Nephron progenitor cell (in vitro differentiated cells): ENCODE measurements at places on chromosomes 3 and 15.

- H3K27me3 ChIP-seq = peaks cover 20% of the 10 kb centered on the region
- DNase-seq = peak; percentile 42
- H3K4me3 ChIP-seq = peak overlapping the region; percentile 86
- no peak overlapping the region for H3K27ac ChIP-seq
- no peaks in the 10 kb centered on the region for H3K36me3 ChIP-seq
These were observed 1.0 kb upstream of the RBPMS2 start for GRCh38 chr15:64776402-64776786.

DNA sequence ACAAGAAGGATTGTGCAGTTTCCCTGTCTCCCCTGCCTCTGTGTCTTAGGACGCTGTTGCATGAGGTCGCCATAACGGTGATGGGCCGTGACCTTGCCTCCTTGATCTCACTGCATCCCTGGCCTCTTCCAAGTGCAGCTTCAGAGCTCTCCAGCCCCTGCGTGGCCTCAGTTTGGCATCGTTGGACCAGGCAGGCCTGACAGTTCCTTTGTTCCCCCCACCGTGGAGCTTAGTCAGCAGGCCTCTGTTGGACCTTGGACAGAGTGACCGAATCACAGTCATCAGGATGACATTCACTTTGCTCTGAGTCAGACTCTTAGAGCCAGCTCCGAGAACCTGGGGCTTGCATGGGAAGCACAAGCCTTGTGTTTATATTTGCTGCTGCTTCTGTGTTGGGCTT is 139.4 kb downstream of the OPA1 start:
- peaks cover 57% of the 10 kb centered on the region for H3K4me1 ChIP-seq
- DNase-seq = no peak
- H3K27me3 ChIP-seq = peaks cover 44% of the 10 kb centered on the region

DNA sequence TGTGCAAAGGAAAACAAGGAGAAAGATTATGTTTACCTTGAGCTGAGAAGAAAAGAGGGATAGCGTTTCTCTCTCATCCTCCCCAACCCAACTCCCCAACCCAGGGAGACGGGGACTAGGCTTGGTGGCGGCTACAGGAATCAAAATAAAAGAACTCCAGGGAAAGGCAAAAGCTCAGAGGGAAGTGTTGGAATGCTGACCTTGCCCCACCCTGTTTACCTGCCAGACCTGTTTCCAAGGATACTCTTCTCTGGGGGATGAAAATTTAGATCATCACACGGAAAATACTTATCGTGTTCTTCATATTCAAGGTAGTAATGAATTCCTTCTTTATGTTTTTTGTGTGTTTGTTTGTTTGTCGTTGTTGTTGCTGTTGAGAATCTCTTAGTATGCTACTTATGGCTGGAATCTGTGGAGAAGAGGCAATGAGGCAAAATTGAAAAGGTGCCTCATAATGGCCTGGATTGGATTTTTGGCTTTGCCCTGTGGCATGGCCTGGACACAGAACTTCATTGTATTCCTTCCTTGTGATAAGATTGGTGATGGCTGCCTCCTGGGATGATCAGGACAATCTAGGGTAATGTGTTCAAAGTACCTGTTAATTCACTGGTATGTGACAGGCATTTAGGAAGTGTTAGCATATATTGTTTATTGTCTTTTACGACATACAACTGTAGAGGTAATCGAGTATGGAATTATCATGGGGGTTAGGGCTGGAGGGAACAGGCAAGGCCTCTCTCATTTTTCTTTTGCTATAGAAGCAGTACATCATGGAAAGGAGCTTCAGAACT is 11.1 kb upstream of the TPRG1 start:
- no peak overlapping the region for H3K4me3 ChIP-seq
- no peak for DNase-seq
- no peak overlapping the region for H3K27ac ChIP-seq
- H3K27me3 ChIP-seq = peaks cover 21% of the 10 kb centered on the region

- DNase-seq = no peak
- no peak overlapping the region for H3K4me3 ChIP-seq
- peaks cover 6% of the 10 kb centered on the region for H3K4me1 ChIP-seq
- peaks cover 18% of the 10 kb centered on the region for H3K36me3 ChIP-seq
- no peaks in the 10 kb centered on the region for H3K27me3 ChIP-seq
These were observed 337.3 kb downstream of the LPP start for GRCh38 chr3:188491276-188491687.

- no peaks in the 10 kb centered on the region for H3K36me3 ChIP-seq
- peaks cover 14% of the 10 kb centered on the region for H3K4me1 ChIP-seq
- no peak overlapping the region for H3K4me3 ChIP-seq
- no peak overlapping the region for H3K27ac ChIP-seq
- H3K27me3 ChIP-seq = peaks cover 74% of the 10 kb centered on the region
These were observed 5.9 kb downstream of the MESP2 start for GRCh38 chr15:89781891-89782618.

GRCh38 chr3:29514912-29515311 is 234.0 kb downstream of the RBMS3 start:
- H3K36me3 ChIP-seq = no peaks in the 10 kb centered on the region
- DNase-seq = no peak
- H3K4me1 ChIP-seq = peaks cover 6% of the 10 kb centered on the region
- no peaks in the 10 kb centered on the region for H3K27me3 ChIP-seq

DNA sequence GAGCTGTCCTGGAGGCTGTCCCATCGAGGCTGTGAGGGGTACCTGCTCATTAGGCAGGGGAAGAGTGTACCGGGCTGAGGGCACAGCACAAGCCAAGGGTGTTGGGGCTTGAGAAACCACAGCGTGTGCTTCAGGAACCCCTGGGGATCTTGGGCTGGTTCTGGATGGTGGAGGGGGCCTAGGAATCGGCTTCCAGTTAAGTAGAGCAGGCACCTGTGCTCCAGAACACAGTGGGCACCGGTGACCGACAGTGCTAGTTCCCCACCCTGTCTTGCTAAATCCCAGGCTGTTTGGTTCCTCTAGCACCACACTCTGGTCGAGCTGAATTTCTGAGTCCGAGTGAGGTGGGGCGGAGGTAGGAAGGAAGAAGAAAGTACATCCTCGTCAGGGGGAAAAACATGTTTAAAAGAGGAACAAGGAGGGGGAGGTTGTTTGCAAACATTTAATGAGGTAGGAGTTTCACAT is 29.1 kb downstream of the SLC6A6 start:
- H3K27me3 ChIP-seq = no peaks in the 10 kb centered on the region
- no peaks in the 10 kb centered on the region for H3K36me3 ChIP-seq
- no peak for DNase-seq
- H3K4me1 ChIP-seq = peaks cover 48% of the 10 kb centered on the region
- H3K4me3 ChIP-seq = no peak overlapping the region

- no peaks in the 10 kb centered on the region for H3K36me3 ChIP-seq
- no peak for DNase-seq
- no peaks in the 10 kb centered on the region for H3K27me3 ChIP-seq
These were observed 370.2 kb downstream of the TIGIT start for GRCh38 chr3:114664006-114664405.

GRCh38 chr3:151912028-151912427 is 38.6 kb downstream of the SUCNR1 start:
- no peak for DNase-seq
- no peak overlapping the region for H3K4me3 ChIP-seq
- peaks cover 6% of the 10 kb centered on the region for H3K4me1 ChIP-seq
- no peaks in the 10 kb centered on the region for H3K36me3 ChIP-seq
- H3K27ac ChIP-seq = no peak overlapping the region
